ENCODE measurements at places on chromosomes 7 and 10.

DNA sequence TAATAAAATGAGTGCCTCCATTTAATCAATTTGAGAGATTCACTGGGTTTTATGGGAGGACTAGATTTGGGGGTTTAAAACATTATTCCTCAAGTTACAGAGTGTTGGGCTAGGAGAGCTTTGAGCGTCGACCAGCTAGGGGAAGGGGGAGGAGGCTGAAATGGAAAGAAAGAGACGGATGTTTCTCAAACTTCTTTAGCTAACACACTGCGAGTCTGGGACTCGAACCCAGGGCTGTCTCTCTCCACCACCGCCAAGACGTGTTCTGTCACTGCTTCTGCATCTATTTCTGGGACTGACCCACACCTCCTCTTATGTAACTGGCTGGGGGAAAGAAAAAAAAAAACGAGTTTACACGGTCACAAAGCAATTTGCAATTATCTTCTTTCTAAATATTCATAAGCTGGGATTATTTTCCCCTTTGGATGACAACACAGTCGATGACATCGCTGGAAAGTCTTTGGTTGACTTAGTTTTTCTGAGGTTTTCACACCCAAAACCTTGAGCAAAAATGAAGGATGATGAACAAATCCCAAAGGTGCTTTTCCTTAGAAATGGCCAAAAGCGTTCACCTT lies 27.2 kb downstream of the CHST15 start:
- no peak for DNase-seq

DNA sequence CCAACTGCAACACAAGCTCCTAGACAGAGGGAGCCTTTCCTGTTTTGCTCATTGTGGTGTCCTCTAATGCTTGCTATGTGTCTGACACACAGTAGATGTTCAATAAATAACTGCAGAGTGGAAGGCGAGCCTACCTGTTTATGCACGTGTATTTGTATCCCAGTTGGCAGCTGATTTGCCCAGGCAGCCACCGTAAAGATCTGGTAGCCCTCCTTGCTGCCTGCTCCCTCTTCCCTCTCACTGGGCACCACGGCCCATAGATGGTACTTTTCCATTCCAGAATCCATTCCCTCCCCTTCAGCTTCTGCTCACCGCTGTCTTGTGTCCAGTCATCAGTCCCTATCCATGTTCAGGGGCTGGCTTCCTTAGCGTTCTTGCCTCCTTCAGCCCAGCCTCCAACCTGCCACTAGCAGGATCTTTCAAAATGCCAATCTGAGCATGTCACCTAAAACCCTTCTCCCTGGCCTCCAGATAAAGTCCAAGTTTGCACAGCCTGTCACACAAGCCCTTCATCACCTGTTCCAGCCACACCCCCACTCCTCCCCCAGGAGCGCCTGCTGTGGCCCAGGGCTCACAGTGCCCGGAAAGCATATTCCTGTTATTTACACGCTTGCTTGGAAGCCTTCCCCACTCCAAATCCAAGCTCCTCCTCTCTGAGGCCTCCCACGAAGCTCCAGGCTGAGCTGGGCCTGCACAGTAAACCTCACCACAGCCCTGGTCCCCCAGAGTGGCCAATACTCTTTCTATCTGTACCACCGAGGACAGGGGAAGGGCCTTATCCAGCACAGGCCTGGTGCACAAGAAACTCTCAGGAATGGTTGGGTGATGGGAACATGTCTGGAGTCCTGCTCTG lies 21.0 kb downstream of the ZCCHC24 start:
- DNase-seq, result no peak

- no peak for DNase-seq
Observed at GRCh38 chr7:45203936-45204445, 46.4 kb downstream of the RAMP3 start.

DNA sequence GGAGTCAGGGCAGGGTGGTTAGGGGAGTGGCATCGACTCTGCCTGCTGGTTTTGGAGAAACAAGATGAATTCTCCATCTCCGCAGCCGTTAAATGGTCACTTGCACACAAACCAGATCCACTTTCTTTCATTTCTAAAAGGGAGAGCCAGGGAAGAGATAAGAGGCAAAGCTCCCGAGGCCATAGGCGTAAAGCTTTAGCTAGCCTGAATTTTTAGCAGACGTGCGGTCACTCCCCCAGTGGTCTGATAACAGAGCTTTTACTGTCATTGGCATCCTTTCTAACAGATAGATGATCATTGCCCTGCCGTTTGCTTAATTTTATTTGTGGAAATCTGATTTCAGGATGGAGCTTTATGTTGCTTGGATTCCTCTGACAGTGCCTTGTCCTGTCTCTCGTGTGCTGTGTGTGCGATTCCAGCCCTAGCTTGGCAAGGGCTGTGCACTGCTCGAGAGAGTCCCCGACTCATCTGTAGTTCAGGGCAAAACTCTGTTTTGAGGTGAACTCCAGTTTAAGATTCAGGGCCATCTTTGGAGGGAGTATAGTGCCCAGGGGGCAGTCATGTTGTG lies 62.5 kb downstream of the GATA3 start:
- no peak for DNase-seq

GRCh38 chr7:45347804-45348203 lies 190.2 kb downstream of the RAMP3 start:
- DNase-seq, result no peak

- DNase-seq, result no peak
Observed at GRCh38 chr10:95941115-95941514, 33.3 kb downstream of the CC2D2B start.

DNA sequence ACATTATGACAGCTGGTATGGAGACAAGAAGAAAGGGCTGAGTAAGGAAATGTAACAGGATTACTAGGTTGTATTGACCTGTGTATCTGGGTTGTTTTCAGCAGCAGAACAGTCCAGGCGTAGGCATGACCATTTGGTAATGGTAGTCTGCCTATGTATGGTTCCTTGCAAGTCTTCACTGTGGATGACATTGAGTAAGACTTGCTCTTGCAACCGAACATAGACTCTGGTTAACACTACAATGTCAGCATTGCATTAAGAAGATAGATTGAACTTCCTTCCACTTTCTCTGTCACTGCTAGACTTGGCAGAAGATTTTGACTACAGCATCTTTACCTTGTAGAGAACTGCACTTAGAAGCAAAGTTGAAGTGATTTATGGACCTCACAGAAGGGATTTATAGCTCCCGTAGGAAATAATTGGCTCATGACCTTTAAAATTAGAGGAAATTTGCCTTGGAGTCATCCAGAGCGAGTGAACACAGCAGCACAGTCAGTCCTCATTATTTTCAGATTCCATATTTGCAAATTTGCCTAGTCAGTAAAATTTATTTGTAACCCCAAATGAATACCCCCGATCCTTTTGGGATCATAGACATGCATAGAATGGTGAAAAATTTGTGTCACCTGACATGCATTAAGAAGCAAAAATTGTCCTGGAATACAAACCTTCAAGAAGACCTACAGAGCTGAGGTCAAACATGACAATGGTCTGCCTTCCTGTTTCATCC lies 79.6 kb upstream of the STRIP2 start:
- no peak for DNase-seq

GRCh38 chr7:117285826-117286225 lies 37.0 kb downstream of the WNT2 start:
- DNase-seq, result no peak

DNA sequence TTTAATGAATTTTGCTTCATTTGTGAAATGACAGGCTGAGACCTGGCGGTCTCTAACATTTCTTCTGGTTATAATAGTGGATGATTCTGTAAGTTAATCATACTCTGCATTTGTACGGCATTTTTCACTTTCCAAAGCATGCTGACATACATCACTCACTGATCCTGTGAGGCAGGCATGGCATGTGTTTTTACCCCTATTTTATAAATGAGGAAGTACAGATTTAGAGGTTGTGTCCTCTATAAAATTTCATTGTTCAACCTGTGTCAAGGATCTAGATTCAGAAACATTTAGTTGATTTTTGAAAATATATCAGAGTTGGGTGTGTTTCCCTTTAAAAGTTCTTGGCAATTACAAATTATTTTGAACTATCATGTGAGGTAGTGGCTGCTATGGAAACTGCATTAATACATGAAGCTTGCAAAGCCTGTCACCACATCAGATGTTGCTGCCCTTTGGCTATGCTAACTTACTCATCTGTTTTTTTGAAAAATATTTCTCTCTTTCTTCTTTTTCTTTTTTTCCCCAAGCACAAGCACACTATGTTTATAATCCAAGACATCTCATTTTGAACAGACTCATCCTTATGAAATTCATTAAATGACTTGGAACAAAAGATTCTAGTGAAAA lies 172.7 kb downstream of the GNAI1 start:
- no peak for DNase-seq

All from right renal cortex interstitium (tissue), 3 donors.